Fibroblast of upper back skin (primary cell): ENCODE measurements at places on chromosomes 3 and 15.

- no peak for DNase-seq
Observed at GRCh38 chr3:108322352-108322751, 26.0 kb downstream of the HHLA2 start.

- DNase-seq, result peak; percentile 6
Observed at GRCh38 chr3:174581558-174581957, 277.6 kb upstream of the NAALADL2 start.

GRCh38 chr3:111738790-111739189, 120.3 kb upstream of the PHLDB2 start:
- no peak for DNase-seq

DNA sequence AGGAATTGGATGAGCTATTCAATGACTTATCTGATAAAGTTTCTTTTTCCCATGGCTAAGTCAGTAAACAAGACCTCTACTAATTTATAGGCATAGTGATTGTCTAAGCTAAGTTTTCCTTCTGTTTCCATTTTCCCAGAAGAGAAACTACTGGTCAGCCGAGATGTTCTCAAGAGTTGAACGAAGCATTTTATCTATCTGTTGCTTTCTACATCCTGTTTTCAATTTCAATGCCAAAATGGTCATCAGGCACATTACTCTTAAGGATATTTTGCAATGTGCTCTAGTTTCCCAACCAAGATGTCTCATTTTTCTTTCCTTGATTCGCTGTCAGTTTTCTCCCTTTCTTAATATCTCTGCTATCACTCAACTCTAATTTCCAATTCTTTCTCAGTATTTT, 228.7 kb downstream of the MBNL1 start:
- DNase-seq, result no peak

DNA sequence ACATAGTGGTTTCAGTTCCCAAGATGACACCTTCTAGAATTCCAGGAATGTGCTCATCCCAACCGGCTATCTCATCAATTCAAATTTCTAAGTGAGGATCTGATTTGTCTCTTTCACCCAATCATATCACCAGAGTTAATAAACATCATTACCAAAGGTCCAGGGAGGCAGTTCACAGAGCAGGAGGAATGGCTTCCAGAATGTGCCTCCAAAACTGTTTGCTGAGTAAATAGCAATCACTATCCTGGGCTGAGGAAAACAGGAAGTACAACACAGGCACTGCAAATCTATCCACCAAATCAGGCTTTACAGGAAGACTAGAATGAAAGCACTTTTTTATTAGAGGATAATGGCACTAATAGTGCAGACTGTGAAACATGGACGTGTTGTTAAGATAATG, 61.5 kb downstream of the OSBPL10 start:
- DNase-seq, result no peak

GRCh38 chr15:77287385-77287784, 132.5 kb downstream of the PEAK1 start:
- DNase-seq, result no peak

DNA sequence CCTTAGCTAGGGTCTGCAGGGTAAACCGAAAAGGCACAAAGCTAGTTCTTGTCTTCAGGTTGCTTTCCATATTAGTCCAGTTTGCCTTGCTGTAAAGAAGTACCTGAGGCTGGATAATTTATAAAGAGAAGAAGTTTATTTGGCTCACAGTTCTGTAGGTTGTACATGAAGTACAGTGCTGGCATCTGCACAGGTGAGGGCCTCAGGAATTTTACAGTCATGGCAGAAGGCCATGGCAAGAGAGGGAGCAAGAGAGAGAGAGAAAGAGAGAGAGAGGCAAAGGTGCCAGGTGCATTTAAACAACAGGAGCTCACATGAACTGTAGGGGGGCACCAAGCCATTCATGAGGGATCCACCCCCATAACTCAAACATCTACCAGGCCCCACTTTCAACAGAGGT, 26.9 kb downstream of the TRIM42 start:
- no peak for DNase-seq

DNA sequence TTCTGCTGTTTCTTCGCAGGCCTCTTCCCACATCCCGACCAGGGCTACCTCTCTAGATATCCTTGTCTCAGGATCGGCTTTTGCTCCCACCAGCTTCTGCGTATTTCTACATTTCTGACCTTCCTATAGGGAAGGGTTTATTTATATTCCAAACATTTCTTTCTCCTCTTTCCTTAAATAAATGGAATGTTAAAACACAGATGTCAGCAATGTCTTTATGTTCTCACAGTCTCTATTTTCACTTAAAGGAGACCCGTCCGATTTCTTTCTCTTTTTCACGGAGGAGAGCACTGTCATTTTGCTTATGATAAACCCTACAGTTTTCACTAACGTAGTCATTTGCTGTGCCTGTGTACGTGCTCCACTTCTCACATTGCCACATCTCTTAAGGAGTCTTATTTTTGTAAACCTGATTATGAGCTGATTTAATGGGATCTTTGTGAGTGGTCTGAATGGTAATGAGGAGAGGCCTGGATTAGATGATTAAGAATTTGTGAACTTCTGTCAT, 630 bp downstream of the KIF15 start:
- DNase-seq, result no peak

DNA sequence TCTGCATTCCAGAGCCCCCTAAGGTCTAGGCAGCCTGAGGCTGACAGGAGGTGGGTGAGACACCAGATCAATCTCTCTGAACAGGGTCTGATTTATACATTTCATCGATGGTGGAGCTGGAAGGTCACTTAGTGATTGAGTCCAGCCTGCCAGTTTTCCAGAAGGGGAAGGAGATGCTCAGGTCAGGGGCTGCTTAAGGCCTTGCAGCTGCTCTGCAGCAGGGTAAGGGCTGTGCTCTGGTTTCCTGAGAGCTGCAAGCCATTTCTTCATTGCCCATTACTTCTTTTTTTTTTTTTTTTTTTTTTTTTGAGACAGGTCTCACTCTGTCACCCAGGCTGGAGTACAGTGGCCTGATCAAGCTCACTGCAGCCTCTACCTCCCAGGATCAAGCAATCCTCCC, 10.7 kb downstream of the TADA3 start:
- DNase-seq, result no peak

GRCh38 chr3:141412087-141412935, 44.0 kb downstream of the ZBTB38 start:
- peak; percentile 65 for DNase-seq

GRCh38 chr3:107846279-107846852, 244.5 kb downstream of the CD47 start:
- DNase-seq, result peak; percentile 59

GRCh38 chr3:39149059-39149455, 4.3 kb downstream of the CSRNP1 start:
- no peak for DNase-seq

DNA sequence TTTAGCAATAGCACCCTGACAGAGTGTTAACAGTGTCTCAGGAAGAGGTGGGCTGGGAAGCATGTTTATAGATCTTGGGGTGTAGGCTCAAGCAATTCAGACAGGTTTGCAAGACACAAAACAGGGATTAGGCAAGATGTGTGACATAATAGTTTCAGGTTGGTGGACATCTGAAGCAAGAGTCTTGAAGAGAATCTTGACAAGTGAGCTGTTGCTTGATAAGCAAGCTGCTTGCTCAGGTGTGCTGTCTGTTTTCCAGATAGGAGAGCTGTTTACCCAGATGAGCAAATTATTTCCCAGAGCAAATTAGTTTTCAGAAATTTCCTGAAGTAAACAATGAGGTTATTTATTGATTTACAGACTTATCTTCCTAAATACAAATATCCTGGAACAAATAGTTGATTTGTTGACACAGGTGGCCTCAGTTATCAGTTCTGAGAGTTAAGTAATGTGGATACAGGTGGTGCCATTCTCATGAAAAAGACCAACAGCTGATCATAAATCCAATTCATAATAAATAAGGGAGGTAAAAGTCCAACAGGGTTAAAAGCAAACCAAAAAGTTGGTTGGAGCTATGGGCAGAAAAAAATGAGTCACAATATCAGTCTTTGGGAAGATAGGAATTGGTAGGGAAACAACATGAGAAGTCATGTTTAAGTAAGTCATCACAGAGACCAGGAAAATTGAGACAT, 437.3 kb downstream of the TBL1XR1 start:
- no peak for DNase-seq

DNA sequence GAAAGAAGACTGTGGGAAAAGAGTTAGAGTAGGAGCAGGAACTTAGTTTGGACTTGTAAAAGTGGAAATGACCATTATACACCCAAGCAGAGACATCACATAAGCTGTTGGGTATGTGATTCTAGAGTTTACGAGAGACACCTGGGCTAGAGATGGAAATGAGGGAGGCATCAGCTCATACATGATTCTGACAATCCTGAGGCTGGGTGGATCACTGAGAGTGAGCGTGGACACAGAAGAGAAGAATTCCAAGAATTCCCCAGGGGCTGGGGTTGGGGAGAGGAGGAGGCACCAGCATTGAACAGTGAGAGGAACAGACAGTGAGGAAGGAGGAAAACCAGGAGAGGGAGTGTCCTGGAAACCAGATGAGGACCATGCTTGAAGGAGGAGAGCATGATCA, 113.5 kb downstream of the KCNAB1 start:
- DNase-seq, result peak; percentile 35

DNA sequence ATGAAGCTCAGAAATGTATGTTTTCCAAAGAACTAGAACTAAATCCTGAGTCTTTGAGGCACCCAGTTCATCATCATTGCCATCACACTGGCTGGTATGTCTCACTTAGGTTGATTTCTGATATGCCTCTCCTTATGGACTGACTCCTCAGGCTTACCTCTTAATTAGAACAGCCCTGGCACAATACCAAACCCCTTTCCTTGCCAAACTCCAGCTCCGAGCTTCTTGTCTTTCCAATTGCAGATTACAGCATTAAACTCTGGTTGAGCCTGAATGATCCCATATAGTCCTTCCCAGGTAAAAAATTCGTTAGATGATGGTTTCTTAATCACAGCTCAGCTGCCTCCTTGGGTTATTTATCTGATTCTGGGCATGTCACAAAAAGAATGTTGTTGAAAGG, 66.3 kb downstream of the RTP4 start:
- DNase-seq, result no peak
